ENCODE measurements at places on chromosomes 12 and 14.
A peak's percentile ranks its signal among the peaks of the same experiment; 100 is the strongest.

GRCh38 chr12:46677749-46678148, 148.0 kb downstream of the SLC38A4 start:
- peak; percentile 55 for DNase-seq

DNA sequence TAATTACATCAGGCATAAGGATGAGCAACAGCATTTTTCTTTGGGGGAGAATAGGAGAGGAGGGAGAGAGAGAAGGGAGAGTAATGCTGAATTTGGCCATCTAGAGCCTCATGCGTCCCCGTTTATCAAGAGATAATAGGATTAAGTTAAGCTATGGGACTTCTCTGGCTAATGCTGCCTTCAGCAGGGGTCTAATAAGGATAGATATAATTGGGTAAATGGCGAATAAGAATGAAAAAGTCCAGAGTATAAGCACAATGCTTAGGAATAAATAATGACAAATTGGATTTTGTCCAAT, 470.0 kb downstream of the EGLN3 start:
- no peak for DNase-seq

- DNase-seq: no peak
Observed at GRCh38 chr14:71491931-71492330, 440.3 kb upstream of the RGS6 start.

GRCh38 chr12:112362310-112362709, 19.9 kb downstream of the HECTD4 start:
- no peak for DNase-seq
